ENCODE measurements at places on chromosomes 4 and X.

GRCh38 chr4:149141391-149141790, 674.3 kb downstream of the IQCM start:
- no peak for DNase-seq

- DNase-seq: no peak
These were observed 55.1 kb downstream of the PPP3CA start for GRCh38 chr4:101292214-101292613.

DNA sequence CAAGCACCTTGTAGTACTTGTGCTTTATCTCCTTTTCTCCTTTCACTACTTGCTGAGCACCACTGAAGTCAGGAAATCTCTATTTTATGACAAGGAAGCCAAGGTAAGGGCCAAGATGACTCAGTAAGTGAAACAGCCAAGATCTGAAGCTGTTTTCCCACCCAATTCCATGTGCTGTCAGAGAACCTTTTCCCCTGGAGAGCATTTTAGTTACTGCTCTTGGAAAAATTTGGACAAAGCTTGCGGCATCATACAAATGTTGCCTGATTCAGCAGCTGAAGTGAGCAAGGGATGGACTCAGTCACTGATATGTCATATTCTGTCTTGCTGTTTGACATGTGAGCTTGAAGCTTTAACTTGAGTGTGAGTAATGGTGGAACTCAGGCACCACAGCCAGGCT, 391.4 kb downstream of the RAB28 start:
- DNase-seq: no peak

- no peak for DNase-seq
These were observed 119.1 kb downstream of the SH3RF1 start for GRCh38 chr4:169151671-169152070.

GRCh38 chr4:6271701-6272465, 2.2 kb downstream of the WFS1 start:
- no peak for DNase-seq

- no peak for DNase-seq
These were observed 232.3 kb downstream of the FRMPD4 start for GRCh38 chrX:12370497-12370986.

DNA sequence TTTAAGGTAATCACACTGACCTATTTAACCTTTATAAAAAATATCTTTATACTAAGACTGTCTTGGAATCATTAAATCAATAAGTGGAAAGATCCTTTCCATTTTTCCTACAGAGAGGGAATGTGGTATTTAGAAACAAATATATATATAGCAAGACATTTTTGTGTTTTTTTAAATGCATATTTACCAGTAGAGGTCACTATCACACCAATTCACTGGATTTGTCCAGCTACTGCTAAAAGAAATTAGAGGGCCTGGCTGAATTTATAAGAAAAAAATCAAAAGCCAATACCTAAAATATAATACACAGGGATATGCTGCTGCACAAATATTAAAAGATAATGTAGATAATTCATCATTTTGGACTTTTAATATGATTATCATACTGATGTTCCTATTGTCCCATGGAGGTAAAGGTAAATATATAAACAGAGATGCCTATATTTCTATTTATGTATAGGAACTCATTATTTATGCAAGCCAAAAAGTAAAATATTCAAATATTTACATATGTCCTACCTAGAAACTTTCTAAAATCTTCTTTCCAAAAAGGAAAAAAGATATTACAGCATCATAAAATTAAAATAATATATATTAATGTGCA, 69.5 kb downstream of the PDE5A start:
- no peak for DNase-seq
